T1000 (cell line): ENCODE measurements at places on chromosomes 2 and 18.

- DNase-seq = no peak
Measured at GRCh38 chr2:159230145-159230877, 56.2 kb downstream of the WDSUB1 start.

DNA sequence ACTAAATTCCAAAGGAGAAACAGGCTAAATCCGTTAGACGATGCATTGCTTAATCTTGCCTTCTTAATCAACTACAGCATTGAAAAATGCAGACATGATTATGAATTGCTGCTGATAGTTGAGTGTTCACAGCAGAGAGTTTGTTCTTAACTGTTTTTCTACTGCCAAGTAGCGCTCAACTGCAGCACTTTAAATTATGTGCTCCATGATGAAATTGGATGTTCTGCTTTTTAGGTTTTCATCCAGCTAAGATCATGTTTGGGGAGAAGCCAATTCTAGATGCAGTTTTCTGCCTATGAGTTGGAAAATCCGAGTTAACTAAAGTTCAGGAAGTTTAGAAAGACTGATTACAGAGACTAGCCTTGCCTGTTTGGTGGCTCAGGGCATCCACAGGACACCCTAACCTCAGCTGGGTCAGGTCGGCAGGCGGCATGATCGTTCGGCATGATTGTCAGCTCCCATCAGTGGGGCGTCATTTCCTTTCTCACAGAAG, 119.4 kb upstream of the PIEZO2 start:
- DNase-seq = no peak

DNA sequence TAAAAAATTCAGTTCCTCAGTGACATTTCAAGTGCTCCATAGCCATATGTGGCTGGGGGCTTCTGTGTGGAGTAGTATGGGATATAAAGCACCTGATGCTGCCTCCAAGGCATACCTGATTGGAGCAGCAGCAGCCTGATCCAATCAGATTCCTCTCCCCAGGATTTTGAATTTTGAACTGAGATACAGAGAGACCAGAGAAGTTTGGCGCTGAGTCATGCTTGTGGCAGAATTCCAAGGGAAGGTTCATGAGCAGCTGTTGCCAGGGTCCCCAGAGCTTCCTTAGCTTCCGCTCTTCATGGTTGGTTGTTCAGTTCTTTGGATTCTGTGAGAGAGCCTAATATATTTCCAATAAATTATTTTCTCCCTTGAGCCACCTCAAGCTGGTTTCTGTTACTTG, 29.0 kb upstream of the CFAP36 start:
- no peak for DNase-seq

DNA sequence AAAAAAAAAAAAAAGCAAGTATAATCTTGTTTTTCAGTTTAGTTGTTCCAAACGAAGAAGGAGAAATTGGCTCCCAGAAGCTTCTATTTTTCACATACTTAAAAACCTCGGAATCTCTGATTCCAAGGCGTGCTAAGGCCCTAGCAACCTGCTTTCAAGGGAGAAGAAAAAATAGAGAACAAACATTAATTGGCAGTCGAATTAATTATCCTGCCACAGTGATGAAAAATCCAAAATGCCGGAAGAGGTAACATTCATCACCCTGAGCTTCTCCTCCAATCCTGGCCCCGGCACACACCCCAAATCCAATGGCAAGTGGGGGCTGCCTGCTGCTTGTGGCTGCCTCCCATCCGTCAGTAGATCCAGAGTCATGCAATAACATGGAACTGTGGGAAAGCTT, 250.2 kb upstream of the CHAC2 start:
- no peak for DNase-seq

GRCh38 chr18:23587220-23587642, 925 bp upstream of the NPC1 start:
- no peak for DNase-seq

- DNase-seq = no peak
Measured at GRCh38 chr2:67716895-67717396, 319.8 kb downstream of the ETAA1 start.

DNA sequence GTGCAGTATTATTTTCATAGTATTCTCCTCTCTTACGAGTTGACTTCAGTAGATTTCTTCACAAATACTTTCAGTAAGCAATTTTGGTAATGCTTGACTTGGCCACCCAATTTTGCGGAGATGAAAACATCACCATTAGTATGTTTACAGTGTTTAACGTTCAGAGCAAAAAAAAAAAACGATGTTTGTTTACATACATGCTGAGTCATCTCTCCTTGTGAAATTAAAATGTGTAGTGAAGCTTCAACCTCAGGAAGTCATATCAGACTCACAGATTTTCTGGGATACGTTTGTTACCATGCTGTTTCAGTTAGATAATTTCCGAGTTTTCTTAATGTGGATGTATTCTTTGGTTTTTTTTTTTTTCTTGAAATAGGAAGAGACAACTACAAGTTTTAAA, 100.1 kb downstream of the CTNNA2 start:
- no peak for DNase-seq

DNA sequence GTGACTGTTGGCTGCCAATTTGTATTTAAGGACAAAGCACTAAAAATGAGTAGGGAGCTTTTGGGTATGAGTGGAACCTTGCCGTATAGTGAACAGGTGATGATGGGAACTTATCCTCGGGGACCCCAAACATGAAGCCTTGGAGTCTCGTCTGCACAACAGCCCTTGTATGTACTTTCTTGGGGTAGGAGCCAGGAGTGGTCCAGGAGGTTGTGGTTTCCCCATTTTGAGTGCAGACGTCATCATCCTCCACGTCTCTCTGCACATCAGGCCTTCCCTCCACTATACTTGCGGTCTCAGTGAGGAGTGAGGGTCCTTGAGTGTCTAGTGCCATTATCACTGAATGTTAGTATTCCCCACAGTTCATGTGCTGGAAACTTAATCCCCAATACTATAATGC, 101.5 kb upstream of the HS6ST1 start:
- DNase-seq = no peak
